Activated naive CD4-positive, alpha-beta T cell treated with anti-CD3 and anti-CD28 coated beads for 36 hours (primary cell): ENCODE measurements at places on chromosomes 4 and X.

GRCh38 chr4:176849076-176849475, 56.4 kb upstream of the VEGFC start:
- DNase-seq, result no peak

GRCh38 chrX:41739871-41740270, 15.9 kb downstream of the GPR82 start:
- DNase-seq, result no peak

DNA sequence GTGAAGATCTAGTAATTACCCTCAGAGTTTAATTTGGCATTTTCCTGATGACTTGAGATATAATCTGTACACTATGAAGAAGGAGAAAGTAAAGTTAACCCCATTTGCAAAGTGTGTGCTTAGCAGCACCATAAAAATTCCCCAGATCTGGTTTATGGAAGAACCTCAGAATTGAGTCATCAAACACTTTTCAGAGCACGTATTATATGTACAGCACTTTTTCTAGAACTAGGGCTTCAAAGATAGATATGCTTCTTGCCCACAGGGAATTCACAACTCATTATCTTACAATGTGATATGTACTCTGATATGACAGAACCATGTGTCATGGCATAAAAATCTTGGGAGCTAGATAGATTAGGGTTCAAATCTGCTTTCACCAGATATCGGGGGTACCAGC, 150.9 kb downstream of the SLC10A7 start:
- no peak for DNase-seq

GRCh38 chr4:187469627-187470026, 525.9 kb upstream of the ZFP42 start:
- no peak for DNase-seq

DNA sequence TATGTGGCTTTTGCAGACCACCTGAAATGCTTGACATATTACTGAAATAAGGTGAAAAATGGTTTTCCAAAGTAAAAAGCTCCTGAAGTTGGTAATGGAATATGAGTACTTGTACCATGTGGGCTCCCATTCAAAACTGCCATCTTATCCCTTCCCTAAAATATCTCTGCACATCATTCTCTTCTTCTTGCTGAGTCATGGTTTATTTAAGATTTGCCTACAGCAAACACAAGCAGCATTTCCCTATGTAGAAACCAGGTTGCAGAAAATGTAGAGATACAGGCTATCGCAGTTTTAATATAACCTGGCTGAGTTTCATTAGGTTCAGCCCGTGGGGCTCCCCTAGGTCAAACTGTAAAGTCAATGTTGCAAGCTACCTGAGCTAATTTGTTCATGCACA, 270.1 kb downstream of the NLGN4X start:
- no peak for DNase-seq

GRCh38 chr4:7169134-7169533, 23.2 kb upstream of the SORCS2 start:
- DNase-seq, result peak; percentile 4

GRCh38 chrX:45324941-45325340, 124.3 kb upstream of the DIPK2B start:
- DNase-seq, result no peak

- DNase-seq, result no peak
Measured at GRCh38 chrX:115373308-115373707, 83.8 kb downstream of the LUZP4 start.

DNA sequence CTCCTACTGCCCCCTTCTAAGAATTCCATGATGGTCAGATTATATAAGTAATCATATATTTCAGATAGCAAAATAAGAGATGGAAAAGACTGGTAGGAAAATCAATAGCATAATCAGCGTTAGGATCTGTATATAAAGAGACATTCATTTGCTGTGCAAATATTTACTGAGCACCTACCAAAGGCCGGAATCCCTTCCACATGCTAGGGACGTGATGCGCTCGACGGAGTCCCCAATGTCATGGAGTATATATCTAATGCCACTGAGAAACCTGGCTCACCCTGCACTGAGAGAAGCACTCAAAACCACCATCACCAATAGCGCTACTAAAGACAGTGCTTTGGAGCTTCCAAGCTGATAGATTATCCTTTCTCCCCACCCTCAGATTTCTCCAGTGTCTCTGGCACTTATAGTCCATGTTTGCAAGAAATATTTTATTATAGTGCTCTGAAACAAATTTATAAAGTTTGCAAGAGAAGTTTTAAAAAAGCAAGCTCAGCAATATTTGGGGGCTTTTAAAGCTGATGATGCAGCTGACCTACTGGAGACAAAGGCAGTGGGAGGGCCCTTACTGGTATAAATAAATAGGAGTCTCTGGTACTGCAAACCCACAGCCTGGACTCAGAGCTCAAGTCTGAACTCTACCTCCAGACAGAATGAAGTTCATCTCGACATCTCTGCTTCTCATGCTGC, at the start of gene CXCL13:
CXCL13 (plus strand) TSS at position 611 of the 693 bp plus-strand sequence; CDS start at position 657, 46 bp downstream.
- DNase-seq, result no peak

DNA sequence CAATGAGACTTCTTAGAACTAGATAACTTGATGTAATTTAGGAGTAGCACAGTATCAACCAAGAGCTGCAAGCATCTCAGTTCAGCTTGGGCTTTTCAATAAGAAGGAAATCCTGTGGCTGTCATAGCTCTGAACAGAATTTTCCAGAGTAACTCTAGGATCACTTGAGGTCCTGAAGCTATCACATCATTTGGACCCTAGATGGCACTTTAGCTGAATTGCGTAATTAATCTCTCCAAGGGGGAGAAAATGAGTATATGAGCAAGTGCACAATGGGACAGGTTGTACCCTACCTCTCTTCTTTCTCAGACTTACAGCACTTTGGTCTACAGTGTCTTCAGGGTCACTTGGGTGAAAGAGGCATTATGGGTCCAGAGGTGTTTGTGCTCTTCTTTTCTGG, 45.2 kb downstream of the SLC4A4 start:
- DNase-seq, result no peak

GRCh38 chr4:25088093-25088952, 57.6 kb upstream of the LGI2 start:
- DNase-seq, result peak; percentile 17

GRCh38 chrX:63708801-63709200, 76.2 kb downstream of the ARHGEF9 start:
- no peak for DNase-seq

DNA sequence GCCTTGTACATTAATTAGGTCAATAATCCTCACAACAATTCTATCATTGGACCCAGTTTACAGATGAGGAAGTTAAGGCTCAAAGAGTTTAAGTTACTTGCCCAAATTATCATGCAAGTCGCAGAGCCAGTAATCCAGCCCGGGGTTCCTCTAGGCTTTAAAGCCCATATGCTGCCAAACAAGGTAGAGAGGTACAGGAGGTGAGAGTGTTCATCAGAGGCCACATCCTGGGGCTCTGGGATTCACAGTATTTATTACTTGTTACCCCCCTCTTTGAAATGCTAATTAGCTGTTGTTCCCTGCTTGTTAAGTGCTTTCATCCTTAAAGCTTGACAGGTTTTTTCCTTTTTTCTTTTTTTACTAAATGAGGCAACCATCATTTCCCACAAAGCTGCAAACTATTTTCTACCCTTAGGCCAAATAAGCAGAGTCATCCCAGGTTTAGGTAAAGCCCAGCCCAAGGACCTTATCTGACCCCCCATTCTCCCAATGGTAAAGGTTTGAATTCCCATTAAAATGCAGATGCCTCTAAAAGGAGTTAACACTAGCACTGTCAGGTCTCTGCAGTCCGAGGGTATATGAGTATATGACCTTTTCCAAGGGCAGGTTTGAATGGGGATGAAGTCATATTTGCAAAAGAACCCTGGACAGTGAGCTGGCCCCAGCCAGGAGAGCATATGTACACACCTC, 150.3 kb downstream of the SOX3 start:
- no peak for DNase-seq

DNA sequence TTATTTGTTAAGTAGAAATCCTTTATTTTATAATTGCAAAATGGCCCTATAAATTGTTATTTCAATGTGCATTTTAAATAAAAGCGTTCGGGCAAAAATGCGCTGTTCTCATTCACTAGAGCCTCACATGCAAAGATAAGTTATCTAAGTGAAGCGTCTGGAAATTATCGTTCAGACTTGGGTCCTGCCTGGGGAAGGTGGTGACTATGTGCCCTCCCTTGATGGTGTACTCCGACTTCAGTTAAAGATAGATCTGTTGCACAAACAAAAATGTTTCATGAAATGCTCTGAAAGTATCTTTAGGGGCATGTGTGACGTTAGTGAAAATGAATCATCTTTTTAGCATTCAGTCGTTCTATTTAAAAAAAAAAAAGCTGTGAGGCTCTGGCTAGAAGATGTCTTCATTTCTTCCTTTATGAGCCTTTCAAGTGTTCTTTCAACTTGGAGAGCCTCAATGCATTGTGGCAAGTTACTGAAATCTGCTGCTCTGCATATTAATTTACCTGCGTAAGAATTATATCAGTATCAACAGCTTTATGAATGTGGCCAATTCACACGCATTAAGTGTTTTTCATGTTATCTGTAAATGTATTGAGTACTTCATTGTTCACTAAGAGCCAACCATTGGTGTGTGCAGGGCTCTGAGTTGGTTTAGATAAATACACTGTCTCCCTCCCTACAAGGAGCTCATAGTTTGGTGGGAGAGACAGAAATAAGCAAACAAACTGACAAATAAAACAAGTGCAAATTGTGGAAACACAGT, 83.0 kb downstream of the AFF1 start:
- DNase-seq, result peak; percentile 37

DNA sequence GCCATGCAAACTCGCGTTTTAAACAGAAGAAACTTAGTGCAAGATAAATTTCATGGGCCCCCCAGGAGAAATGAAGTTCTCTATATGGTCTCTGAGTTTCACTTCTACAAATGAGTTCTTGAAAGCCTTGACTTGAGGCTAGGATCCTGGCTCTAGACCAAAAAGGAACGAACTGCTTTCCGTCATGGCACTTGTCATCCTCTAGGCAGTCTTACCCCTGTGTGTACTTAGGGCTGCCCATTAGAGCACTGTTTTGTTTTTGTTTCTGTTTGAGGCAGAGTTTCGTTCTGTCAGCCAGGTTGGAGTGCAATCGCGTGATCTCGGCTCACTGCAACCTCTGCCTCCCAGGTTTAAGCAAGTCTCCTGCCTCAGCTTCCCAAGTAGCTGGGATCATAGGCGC, 29.0 kb downstream of the RNF4 start:
- no peak for DNase-seq

GRCh38 chr4:111535792-111536191, 609.5 kb upstream of the FAM241A start:
- DNase-seq, result no peak

- DNase-seq, result no peak
Measured at GRCh38 chr4:145041378-145041777, 56.6 kb downstream of the ANAPC10 start.

GRCh38 chr4:78569306-78569821, 17.8 kb downstream of the ANXA3 start:
- no peak for DNase-seq

- DNase-seq, result no peak
Measured at GRCh38 chr4:137703195-137703594, 170.9 kb upstream of the PCDH18 start.

DNA sequence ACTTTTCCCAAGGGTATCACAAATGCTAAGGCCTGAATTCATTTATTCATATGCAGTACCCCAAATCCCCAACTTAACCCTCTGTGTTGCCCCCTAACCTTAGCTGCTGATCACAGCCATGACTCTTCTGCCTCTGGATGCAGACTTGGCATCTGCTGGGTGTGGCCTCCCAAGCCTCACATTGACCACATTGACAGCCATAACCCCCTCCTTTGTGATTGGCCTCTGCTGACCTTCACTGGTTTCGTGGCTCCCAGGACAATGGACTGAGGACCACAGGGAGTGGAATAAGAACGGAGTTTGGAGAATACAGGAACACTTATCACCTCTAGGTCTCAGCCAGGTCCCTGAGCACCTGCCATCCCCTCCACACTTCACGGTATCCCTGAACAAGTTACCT, 123.6 kb upstream of the CPEB2 start:
- no peak for DNase-seq

DNA sequence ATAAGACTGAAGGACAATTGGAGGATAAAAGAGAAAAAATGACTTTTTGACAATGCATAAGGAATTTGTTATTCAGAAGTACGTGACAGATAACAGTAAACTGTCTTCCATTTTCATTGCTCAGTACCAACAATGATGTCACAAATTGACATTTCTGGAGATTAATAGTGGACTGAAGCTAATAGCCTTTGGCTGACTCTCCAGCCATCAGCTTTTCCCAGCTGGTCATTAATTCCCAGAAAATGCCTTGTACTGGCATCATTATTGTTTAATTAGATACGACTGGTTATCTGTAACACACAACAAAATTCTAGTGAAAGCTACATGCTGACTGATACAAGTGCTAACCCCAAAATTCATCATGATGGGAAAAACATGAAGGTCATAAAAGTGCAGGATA, 147.9 kb upstream of the FGF13 start:
- DNase-seq, result no peak

GRCh38 chr4:75637176-75637575, 6.8 kb upstream of the CDKL2 start:
- DNase-seq, result no peak
